ENCODE measurements at places on chromosomes 7 and 10.
A peak's percentile ranks its signal among the peaks of the same experiment; 100 is the strongest.

DNA sequence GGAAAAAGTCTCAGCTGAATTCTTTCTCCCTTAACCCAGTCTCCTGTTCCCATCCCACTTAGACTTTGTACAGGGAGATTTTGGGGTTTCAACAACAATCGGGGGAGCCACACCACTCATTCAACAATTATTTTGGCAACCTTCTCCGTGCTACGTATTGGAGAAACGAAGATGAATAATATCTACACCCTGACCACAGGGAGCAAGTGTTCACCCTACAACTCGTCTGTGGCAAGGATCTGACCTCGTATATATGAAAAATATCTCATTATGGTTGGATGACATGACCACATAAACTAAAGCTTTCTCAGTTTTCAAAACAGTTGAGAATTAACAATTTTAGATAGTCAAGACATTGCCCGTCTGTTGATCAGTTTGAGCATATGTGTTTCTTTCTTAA is 302.1 kb downstream of the CACNA2D1 start:
- DNase-seq: peak; percentile 38

DNA sequence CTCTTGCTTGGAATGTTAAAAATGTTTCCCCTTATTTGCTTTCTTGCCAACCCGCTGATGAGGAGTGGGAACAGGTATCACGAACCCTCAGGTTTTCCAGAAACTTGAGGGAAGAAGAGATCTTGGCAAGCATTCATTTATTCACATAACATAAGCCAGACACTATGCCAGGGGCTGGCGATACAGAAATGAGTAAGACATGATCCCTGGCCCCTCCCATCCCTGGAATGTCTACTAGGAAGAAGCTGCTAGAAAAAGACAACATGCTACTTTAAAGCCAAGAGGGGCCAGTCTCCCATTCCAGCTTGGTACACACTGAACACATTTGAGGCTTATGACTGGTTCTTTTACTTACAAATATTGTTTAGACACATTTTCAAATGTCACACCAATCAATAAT is 26.4 kb downstream of the SLC35B4 start:
- peak; percentile 25 for DNase-seq

DNA sequence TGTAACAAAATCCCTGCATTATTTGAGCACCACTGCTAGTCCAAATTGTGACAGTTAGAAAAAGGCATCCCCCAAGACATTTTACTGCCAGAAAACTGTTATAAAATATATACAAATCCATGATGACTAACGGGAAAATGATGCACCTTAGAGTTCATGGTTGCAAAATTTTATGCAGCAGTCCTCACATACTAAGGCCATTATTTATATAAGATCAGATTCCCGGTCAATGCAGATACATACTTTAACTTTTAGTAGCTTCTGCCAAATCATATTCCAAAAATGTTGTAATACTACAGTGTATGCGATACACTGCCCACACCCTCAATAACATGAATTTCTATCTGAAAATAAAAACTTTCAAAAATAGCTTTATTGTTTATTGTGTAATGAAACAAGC is 239.9 kb upstream of the ZNF32 start:
- DNase-seq: peak; percentile 97

GRCh38 chr7:26190417-26190869 is 10.1 kb downstream of the HNRNPA2B1 start:
- no peak for DNase-seq

DNA sequence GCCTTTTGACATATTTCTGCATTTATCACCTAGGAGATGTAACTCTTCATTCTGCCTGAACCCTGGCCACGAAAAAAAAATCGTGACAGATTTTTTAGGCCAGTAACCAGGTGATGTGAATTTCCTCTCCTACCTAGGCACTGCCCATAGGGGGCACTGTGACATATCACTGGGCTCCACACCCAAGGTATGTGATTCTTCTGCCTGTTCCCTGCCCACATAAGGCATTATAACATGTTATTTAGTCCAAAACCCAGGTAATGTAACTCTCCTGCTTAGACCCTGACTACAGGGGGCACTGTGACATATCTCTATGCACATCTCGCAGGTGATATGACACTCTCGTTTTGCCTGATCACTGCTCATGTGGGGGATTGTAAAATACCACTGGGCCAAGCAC is 29.5 kb upstream of the ZNF107 start:
- DNase-seq: no peak

DNA sequence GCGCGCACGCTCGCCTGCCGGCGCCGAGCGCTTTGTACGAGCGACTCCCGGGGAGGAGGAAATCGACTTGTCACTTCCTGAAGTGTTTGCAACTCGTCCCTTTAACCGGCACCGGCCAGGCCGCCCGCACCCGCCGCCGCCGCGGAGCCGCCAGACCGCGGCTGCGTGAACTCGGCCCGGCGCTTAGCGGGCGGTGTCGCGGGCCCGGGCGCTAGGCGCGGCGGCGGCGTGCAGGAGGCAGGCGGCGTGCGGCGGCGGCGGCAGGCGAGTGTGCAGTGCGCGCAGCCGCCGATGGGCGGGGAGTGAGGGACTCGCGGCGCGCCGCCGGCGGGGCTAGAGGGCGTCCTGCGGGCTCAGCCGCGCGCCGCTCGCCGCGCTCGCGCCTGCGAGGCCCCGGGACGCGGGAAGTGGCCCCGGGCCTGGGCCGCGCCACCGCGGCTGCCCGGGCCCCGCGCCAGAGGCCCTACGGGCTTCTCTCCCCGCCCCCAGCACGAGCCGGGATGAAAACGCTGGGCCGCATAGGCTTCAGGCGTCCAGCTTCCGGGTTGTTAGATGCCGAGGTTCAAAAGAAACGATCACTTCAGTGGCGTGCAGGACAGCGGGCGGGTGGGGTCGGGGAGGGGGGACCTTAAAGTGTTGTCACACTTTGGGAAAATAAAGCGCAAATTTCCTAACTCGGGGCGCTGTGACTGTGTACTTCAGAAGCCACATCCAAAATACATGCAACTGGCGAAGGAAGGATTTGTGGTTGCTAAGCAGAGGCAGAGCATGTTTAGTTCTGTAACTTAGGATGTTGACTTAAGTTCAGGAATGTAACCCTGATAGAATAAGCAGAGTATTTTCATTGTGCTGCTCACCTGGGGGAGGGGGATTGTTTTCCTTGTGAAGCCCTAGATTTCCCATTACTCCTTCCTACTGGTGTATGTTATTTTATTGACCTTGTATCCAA is at the start of gene FAM53B:
Gene FAM53B, minus strand, starts transcription at position 277 of the 949 bp plus-strand sequence. CDS start 37,665 bp downstream, outside the sequence.
- peak; percentile 79 for DNase-seq

- DNase-seq: peak; percentile 64
These were observed 219.5 kb upstream of the KCND2 start for GRCh38 chr7:120053390-120053961.

DNA sequence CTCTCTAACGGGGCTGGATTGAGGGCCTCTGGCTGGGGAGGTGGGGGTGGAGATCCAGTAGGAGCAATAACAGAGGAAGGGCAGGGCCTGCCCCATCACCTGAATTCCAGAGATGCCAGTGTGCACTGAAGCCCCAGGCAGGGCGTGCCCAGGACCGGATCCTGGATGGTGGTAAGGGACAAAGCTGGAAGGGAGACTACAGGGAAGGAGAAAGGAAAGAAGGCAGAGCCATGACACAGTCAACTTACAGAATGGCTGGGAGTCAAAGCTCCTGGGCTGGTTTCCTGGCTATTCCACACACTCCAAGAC is 666 bp downstream of the TMEM139 start:
- no peak for DNase-seq

- no peak for DNase-seq
These were observed 130.0 kb upstream of the LANCL2 start for GRCh38 chr7:55235115-55235514.

- DNase-seq: no peak
These were observed 20.8 kb downstream of the WIPI2 start for GRCh38 chr7:5210751-5211338.

- DNase-seq: no peak
These were observed 79.5 kb upstream of the CAV2 start for GRCh38 chr7:116420003-116420402.

DNA sequence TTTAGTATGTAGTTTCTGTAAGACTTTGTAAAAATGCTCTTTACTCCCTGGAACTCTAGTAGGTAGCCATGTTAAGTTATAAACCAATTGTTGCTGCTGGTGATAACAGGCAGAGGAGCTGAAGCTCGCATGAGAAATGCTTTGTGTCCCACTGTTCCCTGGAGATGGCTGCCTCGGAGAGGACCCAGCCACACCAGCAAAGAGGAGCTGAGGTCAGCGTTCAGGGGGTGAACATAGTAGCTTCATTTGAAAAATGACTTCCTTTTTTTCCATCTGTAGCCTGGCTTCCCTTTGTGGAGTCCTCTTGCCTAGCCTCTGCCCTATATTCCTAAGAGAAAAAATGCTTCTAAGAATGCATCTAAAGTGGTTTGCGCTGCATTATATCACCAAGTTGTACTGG is 20.3 kb downstream of the CELF2 start:
- DNase-seq: no peak

DNA sequence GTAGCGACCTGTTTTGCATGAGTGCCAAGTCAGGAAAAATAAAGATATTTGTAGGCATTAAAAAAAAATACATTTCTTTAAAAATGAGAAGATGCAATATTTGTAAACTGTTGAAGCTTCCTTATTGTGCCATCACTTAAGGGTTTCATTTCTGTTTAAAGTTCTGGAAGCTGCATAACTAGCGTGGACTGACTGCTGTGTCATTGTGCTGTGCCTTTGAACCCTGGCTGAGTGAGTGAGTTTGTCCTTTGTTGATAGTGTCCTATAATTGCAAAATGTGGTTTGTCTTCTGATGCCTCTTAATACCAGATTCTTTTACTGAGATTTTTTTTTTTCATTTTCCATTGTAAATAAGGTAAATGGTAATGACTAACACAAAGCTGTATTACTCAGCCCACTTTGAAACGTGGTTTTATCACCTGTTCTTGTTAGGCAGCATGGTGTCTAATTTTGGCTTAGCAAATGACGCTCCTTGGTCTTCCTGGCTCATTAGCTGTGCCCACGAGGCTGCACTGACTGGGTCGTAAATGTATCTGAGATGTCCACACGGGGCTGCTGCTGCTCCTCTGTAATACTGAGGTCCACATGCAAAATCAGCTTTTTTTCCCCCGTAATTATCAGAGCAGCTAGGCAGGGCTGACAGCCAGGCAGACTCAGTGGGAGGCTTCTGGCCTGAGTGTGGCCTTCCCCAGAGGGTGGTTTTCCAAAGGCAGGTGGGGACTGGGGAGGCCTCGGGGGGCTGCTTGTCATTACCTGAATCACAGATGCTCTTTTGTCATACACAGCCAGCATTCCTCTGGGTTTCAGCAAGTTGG is 14.8 kb downstream of the ZSCAN25 start:
- DNase-seq: no peak

- DNase-seq: peak; percentile 75
These were observed 673.9 kb downstream of the PARD3 start for GRCh38 chr10:34141032-34141680.

GRCh38 chr7:32921896-32922295 is 30.3 kb upstream of the KBTBD2 start:
- peak; percentile 47 for DNase-seq

- DNase-seq: no peak
These were observed 153.0 kb downstream of the ATE1 start for GRCh38 chr10:121774813-121775212.

DNA sequence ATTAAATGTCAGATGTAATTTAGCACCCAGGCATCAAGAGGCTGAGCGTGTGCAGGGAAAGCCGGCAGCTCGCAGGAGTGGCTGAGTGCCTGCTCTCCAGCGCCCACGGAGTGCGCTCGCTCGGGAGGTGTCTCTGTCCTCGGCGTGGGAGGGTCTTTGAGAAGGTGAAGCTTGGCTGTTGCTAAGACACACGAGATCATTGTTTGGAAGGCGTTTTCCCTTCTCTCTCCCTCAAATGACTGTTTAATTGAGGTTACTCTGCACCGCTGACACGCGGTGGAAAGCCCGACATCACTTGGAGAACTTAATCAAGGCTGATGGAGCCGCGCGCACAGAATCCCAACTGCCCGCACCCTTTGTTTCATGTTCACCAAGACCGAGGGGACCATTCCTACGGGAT is 414.6 kb downstream of the DNAJB6 start:
- no peak for DNase-seq

- DNase-seq: peak; percentile 95
These were observed 41.7 kb upstream of the CALD1 start for GRCh38 chr7:134737566-134738345.

DNA sequence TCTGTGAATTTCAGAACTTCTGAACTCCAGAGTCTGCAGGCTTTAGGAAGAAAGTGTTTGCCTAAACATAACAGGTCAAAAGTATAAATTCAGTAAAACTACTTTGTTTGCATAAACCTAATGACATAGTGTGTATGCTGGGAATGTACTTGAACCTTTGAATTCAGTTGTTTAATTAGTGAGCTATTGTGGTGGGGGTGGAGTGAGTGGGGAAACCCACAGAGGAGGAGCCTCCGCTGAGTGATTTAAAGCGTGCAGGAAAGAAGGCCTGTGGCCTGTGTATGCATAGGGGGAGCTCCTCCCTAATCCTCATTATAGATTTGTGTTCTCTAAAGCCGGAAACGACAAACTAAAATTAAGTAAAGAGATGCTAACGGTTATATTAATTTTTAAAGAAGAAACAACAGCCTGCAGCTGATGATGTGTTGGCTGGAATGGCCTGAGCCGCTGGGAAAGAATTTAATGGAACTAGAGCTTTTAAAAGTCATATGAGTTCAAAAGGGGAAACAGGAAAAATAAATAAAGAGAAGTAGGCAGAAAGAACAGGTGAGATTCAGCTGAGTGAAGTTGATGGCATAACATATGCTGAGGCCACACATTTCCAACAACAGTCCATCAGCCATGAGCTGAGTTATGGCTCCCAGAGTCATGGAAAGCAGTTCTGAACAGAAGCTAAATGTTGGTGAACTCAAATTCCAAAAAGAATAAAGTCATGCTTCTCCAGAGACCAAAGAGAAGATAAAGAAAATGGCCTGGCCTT is 595.0 kb downstream of the GRM8 start:
- no peak for DNase-seq

DNA sequence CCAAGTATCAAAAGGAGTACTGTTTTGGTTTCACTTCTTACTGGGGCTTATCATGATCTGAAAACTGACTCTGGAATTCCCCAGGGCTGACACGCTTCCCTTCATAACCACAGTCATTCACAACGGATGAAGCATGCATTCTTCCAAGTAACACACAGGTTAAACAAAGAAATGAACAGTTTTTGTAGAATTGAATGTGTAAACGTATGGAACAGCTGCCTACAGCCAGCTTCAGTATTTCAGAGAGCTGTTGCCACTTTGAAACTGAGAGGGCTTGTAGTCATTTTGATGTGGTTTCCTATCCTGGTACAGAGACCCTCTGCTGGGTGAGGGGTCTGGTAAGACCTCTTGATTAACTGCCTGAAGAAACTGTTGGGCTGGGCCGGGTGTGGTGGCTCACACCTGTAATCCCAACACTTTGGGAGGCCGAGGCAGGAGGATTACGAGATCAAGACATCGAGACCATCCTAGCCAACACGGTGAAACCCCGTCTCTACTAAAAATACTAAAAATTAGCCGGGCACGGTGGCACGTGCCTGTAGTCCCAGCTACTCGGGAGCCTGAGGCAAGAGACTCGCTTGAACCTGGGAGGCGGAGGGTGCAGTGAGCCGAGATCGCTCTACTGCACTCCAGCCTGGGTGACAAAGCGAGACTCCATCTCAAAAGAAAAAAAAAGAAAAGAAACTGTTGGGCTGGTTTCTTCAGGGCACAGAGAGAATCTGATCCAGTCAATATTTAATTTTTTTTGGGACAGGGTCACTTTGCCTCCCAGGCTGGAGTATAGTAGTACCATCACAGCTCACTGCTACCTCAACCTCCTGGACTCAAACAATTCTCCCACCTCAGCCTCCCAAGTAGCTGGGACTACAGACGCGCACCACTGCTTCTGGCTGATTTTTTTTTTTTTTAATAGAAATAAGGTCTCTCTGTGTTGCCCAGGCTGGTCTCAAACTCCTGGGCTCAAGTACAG is 4.7 kb downstream of the NFE2L3 start:
- peak; percentile 91 for DNase-seq

Data from fibroblast of skin of right quadriceps (primary cell).